NCI-H510A treated with DMSO at 0.1 percent for 48 hours (cell line): ENCODE measurements at places on chromosomes 3 and 15.

GRCh38 chr3:86954747-86955146 lies 36.2 kb downstream of the VGLL3 start:
- no peak for DNase-seq

DNA sequence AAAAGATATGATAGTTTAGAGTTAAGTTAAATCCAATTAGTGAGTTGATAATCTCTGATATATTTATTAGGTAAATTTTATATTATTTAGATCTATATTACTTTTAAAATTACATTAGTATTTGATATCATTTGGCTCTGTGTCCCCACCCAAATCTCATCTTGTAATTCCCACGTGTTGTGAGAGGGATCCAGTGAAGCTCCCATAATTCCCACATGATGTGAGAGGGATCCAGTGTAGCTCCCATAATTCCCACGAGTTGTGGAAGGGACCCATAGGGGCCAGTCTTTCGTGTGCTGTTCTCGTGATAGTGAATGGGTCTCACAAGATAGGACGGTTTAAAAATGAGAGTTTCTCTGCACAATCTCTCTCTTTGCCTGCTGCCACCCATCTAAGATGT lies 1183.6 kb downstream of the NSUN3 start:
- DNase-seq, result no peak

- no peak for DNase-seq
Measured at GRCh38 chr15:32991619-32992111, 202.8 kb downstream of the FMN1 start.

GRCh38 chr15:62601777-62602545 lies 436.9 kb upstream of the C2CD4B start:
- no peak for DNase-seq

DNA sequence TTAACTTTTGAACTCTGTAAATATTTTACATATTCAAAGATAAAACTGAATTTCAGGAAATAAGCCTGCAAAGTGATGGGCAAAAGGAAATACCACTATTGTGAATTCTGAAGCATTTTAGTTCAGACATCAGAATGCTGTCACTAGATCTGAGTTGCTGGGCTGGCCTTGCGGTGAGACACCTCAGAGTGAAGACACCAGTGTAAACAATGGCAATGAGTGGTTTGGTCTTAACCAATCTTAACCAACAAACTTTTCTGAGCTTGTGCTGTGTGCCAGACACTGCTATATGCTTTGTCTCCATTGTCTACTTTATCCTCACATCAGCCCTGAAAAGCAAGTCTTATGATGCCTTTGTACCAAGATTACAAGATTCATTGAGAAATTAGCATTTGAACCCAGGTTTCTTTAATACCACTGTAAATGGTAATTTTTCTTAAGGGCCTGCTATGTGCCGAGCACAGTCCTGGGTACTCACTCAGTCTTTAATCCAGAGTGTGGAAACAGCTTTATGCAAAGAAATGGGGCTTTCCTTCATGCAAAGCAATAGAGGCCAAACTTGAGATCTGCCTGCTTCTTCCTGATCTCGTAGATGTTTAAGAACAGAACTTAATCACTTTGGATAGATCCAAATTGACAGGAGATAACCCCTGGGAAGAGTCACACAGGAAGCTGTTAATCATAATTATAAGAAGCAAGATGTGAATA lies 55.0 kb downstream of the TMEM39A start:
- no peak for DNase-seq

- DNase-seq, result no peak
Measured at GRCh38 chr15:92541291-92542200, 114.0 kb downstream of the FAM174B start.

DNA sequence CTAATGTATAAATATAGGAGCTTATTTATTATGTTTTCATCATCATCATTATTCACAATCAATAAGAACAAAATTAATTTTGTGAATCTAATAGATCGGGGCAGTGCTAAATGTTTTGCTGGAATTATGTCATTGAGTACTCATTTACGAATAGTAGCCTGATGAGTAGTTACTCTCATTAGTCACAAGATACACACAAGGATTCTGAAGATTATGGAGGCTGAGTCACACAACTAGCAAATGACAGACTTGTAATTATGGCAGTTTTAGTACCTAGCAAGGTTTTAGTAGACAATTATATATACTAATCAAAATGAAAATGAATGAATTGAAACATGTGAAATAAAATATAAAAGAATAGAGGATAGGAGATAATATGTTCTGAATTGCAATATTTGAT lies 954.2 kb downstream of the CADM2 start:
- no peak for DNase-seq

GRCh38 chr3:45486136-45486535 lies 97.8 kb downstream of the LARS2 start:
- DNase-seq, result no peak

DNA sequence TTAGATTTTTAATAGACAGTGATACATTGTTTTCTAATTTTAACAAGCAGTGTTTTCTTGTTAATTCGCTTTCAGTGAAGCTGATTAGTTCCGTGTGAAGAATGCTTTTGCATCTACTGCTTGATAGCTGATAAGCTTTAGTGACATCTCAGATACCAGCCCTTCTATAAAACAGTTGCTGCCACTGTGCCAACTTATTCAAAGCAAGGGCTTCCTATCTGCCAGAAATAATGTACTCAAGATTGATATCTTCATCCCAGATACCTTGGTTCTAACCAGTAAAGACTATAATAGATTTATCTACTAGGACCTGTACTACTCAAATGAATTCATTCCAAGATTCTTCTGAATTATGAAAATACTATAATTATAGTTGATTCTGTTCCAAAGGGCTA lies 30.4 kb downstream of the RARB start:
- DNase-seq, result no peak

DNA sequence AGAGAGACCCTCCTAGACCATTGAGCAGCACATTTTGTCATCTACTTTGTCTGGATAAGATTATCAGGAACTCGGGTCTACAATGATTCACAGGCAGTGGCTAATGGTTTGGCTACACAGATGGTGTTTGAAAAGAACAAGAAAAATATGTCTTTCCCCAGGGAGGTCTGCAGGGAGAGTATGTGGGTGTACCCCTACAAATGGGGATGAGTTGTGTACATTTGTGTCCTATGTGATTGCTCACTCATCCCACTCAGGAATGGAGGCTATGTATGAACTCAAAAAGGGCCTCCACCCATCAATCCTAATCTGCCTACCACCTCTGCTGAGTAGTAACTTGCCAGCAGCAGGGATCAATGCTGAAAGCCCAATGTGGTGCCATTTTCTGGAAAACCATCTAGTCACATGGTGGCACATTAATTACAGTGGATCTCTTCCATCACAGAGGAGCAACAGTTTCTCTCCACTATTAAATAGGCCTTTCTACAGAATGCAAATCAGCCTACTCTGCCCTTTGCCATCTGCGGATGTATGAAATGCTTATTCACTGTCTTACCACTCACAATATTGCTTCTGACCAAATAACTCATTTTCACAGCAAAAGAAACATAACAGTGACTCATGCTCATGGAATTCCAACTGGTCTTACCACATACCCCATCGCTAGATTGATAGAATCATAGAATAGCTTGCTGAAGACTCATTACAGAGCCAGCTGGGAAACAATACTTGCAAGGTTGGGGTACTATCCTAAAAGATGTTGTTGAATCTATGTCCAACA lies 48.3 kb upstream of the TRIM42 start:
- no peak for DNase-seq

GRCh38 chr3:126132751-126133511 lies 47.5 kb downstream of the ALDH1L1 start:
- no peak for DNase-seq

GRCh38 chr3:64199932-64200331 lies 25.3 kb downstream of the PRICKLE2 start:
- DNase-seq, result no peak

DNA sequence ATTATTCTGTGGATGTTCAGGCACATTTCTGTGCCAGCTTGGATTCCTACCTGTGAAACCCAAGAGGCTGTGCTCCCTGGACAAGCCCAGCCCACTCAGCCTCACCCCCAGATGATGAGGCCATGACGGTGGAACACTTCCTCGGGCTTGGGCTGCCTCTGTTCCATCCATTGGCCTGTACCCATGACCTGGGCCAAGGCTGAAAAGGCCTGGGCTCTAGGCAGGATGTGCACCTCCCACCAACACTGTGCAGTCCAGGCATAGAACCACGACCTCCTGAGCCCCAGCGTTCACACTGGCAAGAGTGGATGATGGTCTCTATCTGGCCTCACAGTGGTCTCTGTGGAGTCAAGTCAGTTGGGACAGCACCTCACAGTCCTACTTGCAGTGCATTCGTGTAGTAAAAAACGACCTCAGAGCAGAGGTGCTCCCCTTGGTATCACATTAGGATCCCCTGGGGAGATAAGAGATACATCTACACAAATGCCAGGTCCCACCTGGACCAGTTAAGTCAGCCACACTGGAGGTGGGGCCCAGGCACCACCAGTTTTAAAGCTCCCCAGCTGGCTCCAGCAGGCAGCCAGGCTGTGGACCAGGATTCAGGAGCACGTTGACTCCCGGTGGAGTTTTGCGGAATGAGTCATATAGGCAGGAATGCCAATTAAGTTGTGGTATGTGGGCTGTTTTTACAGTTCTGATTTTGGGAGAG lies 39.0 kb upstream of the IGF1R start:
- DNase-seq, result no peak

GRCh38 chr15:80208758-80209734 lies 43.0 kb downstream of the CTXND1 start:
- no peak for DNase-seq

GRCh38 chr3:107263269-107264021 lies 113.8 kb upstream of the CCDC54 start:
- DNase-seq, result no peak

DNA sequence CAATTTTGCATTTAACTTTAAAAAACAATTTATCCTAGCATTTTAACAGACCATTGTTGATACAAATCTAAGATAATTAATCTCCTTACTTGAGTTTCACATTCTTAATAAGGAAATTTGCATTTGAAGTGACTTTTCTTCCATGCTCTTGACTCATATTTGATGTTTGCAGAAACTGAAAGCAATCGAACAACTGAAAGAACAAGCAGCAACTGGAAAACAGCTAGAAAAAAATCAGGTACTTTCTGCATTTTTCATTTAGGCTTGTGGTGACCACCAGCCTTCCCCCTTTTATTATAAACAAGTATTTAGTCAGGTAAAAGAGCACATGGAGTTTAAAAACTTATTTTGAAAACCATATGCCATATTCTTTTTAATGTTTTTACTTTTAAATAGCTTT lies 20.1 kb upstream of the SELENOT start:
- no peak for DNase-seq

DNA sequence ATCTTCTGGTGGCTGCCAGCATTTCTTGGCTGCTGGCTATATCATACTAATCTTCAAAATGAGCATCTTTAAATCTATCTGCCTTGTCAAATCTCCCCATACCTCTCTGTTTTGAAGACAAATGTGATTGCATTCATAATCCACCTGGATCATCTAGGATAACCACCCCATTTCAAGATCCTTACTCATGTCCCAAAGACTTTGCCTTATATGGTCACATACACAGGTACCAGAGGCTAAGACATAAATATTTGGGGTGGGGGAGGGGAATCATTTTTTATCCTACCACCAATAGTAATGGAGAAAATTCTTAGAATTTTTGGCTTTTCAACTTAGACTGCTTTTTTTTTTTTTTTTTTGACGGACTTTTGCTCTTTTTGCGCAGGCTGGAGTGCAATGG lies 970.8 kb downstream of the PLOD2 start:
- no peak for DNase-seq

DNA sequence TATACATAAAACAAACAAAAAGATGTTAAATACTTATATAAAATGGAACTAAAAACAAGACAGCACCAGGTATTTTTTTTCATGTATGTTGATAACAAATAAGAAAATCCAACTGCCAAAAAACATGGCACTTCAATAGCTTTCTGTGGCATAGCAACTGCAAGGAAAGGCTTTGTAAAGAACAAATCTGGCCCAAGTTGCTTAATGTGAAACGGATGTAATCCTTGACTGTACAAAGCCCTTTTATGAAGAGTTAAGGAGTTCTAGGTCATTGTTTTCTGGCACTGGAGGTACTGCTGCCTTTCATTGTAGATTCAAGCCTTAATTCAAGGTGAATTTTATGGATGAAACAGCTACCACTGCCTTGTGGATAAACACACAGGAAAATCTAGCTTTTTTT lies 68.8 kb upstream of the SLC12A8 start:
- DNase-seq, result no peak

- DNase-seq, result no peak
Measured at GRCh38 chr3:62497156-62497555, 123.8 kb upstream of the FEZF2 start.
